ENCODE measurements at places on chromosomes 2 and 18.

- no peak for DNase-seq
Measured at GRCh38 chr2:148658807-148659722, 14.5 kb downstream of the EPC2 start.

- DNase-seq = no peak
Measured at GRCh38 chr2:15302154-15302553, 259.0 kb downstream of the NBAS start.

DNA sequence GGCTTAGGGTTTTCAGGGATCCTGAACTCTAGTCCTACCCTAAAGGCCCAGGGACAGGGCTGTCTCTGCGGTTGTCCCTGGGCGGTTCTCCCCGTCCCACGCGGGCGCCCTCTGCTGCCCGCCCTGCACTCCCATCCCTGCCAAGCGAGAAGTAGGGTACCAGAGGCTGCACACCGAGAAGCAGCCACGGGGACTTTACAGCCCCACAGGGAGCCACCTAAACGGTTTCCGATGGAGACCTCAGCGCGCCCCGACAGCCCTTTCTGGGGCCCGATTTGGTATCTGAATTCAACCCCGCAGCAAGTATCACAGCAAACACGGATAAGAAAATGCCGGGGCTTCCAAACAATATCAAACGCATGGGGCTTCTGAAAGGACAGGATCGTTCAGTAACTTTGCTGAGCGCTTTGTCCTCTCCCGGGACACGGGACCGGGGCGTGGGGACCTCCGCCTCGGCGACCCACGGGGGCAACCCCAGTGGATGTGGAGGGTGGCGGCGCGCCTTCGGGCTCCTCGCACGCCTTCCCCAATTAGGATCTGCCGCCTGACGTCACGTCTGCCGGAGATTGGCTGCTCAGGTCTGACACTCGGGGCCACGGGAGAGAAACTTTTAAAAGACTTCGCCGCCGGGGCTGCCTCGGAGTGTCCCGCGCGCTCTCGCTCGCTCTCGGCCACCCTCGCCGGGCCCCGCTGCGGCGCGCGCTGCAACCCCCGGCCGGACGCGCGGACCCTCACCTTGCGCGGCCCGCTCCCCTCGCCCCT lies at the start of gene LTBP1:
TSS of gene LTBP1 (plus strand) at position 640 of the 762 bp plus-strand sequence. CDS start 372 bp downstream, outside the sequence.
- no peak for DNase-seq

DNA sequence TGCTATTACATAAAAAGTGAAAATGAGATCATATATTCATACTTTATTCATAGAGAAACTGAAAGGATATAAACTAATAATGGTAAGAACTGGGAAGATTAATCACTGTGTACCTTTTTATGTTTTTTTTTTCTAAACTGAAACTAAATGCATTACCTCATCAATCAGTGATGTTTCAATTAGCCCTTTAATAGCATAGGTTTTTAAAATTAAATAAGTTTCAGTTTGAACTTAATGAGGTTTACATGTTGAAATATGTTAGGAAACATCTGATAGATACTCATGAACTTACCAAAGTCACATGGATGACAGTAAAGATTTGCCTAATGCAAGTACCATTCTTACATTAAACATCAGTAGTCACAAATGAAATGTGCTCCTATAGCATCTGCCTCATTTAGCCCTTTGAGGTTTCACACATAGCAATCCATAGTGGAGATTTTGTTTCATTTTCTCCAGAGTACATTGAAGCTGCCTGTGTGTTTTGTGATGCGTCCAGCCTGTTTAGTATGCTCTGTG lies 8.9 kb downstream of the MAPRE2 start:
- DNase-seq = no peak

DNA sequence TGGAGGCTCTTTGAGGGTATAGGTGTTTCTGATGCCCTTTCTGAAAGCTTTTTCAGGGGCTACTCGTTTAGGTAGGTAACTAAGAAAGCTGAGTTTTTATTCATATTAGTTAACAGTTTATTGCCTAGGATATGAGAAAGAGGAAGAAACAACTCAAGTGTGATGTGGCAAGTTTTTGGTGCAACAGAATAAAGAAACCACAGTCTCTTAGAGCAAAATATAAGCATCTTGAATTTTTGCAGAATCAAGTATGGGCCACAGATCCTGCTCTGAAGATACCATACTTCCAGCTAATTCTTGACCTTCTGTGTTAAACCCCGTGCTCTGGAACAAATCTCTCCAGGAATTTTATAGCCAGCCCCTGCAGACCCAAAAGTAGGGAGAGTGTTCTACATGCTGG lies 147.7 kb upstream of the SLC1A4 start:
- DNase-seq = no peak

- DNase-seq = no peak
Measured at GRCh38 chr2:105380432-105381100, 18.3 kb downstream of the FHL2 start.

DNA sequence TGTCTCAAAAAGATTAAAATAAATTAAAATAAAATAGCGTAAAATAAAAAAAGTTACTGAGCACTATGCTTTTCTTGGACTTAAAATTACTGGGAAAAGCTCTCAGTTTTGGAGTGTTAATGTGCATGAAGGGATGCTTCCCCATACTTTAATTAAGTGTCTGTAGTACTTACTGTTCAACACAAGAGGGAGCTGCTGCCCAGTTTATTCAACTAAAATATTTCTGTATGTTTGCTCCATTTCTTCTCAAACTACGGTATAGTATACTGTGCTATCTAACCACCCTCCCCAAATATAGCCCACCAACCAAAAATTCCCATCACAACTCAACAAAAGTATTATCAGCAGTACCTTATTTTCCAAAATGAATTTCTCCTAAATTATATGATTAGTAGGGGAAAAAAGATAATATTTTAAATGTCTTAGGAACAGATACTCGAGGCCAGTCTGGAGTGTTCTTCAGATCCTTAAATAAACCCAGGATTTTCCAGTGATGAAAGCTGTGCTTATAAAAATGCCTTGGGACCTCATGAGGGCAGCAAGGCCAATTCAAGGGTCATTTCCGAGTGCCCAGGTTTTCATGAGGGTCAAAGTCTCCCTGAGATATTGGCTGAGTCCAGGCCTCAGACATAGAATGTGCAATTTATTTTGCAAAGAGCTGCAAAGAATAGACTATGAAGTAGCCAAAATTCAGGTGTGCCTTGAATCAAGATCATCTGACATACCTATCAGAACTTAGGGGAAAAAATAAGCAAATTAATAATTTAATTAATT lies 64.1 kb downstream of the CHRNA1 start:
- DNase-seq = no peak

GRCh38 chr2:48482769-48483168 lies 47.2 kb upstream of the STON1 start:
- DNase-seq = peak; percentile 1

DNA sequence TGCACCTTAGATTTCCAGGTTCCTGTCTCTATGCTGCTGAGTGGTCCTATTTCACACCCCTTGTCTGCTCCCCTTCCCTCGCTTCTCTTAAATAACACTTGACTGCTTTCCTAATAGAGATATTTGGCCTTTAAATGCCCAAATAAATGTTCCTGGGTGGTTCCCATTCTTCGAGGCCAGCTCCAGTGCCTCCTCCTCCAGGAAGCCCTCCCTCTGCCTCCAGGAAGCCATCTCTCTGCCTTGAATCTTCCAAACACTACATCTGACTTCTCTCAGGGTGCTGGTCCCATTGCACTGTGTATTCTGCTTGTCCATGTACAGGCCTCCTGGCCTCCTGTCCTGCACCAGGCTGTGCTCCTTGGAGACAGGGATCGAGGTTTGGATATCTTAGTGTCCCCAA lies 14.2 kb downstream of the EHD3 start:
- DNase-seq = no peak

- peak; percentile 4 for DNase-seq
Measured at GRCh38 chr2:203533676-203534591, 1.2 kb downstream of the RAPH1 start.

DNA sequence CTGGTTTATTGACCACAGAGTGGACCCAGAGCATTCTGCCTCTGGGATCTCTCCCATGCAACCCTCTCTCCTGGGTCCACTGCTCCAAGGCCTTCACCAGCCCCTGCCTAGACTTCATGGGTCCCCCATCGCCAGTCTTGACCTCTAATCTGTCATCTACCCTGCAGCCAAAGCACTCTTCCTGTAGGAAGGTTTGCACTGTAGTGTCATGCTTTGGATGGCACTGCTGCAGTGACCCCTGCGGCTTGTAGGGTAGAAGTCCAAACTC lies 41.7 kb downstream of the MYO7B start:
- no peak for DNase-seq

DNA sequence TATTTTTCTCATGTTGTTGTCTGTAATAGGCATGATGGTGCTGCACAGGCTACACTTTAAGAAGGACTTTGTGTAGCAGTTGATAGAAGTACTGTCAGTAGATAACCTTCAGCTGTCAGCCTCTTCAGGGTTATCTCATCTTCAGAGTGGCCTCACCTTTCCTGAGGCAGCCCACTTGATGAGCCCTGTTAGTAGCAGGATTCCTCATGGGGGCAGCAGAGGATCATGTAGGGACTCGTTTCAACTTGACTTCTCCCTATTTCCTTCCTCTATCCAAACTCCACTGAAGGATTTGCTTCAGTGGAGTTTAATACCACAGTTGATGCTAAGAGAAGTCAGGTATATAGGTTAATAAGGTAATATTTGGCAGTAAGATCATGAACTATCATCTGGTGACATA lies 530.3 kb upstream of the FSIP2 start:
- no peak for DNase-seq

DNA sequence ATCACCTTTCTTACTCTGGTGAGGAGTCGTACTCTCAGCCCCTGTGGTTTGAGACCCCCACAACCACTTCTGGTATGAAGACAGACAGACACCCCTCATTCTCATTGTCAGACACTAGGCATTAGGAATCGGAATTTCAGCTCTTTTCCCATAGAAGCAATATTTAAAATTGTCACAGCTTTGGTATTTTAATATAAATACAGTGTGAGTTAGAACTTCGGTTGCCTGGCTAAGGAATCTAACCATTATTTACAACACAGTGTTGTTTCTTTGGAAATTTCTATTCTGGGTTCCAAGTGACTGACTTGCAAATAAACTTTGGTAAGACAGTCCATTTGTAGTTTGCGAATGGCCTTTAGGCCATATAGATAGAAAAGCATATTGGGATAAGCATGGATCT lies 318.1 kb downstream of the PARD3B start:
- no peak for DNase-seq

DNA sequence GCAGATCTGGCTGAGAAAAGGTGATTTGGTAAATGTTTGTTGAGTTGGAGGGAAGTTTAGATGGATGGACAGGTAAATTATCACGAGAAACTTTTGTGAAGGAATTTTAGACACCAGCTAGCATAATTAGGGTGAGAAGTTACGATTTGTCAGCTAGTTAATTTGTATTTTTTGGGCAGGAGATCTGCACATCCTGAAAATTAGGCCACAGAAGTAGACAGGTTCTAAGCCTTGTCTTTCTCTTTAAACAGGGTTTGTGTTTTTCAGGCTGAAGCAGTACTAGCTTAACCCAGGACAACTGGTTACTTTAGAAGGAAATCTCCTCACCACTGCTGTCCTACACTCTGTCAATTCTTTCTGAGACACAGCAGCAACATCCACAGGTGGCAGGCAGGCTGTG lies 49.1 kb downstream of the DDX1 start:
- no peak for DNase-seq

GRCh38 chr2:233791883-233792329 lies 13.8 kb downstream of the MROH2A start:
- DNase-seq = no peak

GRCh38 chr2:27593240-27593639 lies 10.4 kb downstream of the ZNF512 start:
- DNase-seq = no peak

DNA sequence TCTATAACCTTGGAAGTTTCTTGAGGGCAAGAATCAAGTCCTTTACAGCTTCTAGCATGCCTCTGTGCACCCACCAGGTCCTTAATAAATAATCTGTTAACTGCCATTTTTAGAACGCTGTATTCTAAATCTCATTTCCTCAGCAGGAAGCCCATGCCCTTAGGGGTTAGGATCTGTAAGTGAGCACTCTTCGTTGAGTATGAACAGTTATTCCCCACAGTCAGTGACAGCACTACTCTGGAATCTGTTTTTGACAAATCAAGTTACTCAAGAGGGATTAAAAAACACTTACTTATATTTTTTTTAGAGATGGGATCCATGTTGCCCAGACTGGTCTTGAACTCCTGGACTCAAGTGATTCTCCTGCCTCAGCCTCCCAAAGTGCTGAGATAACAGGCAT lies 14.6 kb downstream of the PAIP2B start:
- no peak for DNase-seq

GRCh38 chr2:7270011-7270431 lies 352.8 kb downstream of the RNF144A start:
- no peak for DNase-seq

DNA sequence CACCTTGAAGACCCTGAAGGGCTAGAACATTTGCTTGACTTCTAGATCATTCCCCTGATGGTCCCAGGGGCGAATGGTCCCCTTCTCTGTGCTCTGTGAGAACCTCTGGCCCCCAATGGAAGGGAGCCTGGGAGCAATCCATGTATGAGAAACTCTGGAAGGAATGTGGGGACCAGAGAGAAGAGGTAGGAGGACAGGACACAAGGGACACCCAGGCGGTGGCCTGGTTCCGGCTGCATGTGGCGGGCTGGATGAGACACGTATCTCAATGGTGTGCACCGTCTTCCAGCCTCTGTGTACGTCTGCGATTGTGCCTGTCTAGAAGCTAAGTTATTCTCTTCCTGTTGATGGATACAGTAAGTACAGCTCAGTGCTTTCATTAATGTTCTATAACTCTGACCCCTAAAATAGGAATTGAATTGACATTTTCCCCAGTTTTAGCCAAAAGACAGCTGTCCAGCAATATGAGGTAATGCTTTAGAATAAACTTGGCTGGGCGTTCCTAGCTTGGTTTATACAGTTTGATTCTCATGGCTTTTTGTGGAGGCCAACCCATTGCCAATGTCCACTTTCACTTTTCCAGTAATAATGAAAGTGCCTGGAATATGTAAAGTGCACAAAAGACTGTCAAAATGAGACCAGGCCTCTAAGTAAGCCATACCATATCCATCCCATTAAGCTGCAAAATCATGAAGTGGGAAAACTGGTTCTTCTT lies 30.1 kb upstream of the COPS8 start:
- no peak for DNase-seq

GRCh38 chr2:28394331-28394877 lies 1.7 kb downstream of the FOSL2 start:
- no peak for DNase-seq

DNA sequence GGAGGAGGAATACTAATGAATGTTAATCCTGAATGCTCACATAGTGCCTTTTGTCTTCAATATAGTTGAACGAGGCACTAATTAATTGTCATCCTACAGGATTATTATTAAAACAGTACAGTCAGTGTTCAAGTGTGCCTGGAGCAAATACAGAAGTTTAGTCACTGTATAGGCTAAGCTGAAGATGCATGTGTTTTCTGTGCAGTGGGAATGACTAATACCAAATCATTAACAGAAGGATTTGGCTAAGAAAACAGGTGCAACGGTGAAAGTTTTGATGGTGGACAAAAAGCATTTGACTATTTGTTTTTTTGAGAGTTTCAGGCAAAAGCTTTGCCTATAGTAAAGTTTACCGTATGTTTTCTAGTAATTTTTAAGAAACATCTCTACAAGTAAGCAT lies 62.8 kb downstream of the DCC start:
- DNase-seq = no peak
